ENCODE measurements at places on chromosomes 2 and 18.
A peak's percentile ranks its signal among the peaks of the same experiment; 100 is the strongest.

DNA sequence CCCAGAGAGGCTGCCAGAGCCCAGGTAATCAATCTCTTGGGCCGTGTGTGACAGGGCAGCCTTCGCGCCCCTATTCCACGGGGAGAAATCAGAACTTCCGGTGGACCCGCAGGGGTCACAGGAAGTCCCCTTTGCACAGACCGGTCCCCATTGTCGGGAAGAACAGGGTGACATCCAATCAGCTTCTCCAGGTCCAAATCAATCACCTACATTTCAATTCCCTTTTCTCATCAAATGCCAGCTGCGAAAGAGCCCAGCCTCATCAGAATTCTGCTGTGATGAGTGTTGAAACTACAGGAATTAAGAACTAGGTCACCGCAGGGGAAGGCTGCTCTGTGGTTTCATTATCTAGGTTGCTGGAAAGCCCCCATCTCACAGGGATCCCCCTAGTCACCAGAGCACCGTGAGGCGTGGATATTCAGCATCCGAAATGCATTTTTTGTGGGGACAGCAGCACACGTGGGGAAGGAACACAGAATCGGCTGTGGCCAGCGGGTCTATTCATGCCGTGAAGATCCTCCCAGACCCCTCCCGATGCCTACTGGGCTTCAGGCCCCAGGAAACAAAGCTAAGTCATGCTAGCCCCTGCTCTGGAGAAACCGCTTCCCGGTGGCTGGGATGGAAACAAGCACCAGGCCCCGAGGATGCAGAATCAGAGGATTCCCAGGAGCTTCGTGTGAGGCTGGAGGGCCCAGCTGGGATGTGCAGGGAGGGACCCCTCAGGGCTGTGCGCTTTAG, 193.7 kb upstream of the ID2 start:
- DNase-seq = no peak

- no peak for DNase-seq
Observed at GRCh38 chr2:26710743-26711456, 18.4 kb downstream of the KCNK3 start.

GRCh38 chr18:23995180-23995579, 19.4 kb upstream of the TTC39C start:
- no peak for DNase-seq

DNA sequence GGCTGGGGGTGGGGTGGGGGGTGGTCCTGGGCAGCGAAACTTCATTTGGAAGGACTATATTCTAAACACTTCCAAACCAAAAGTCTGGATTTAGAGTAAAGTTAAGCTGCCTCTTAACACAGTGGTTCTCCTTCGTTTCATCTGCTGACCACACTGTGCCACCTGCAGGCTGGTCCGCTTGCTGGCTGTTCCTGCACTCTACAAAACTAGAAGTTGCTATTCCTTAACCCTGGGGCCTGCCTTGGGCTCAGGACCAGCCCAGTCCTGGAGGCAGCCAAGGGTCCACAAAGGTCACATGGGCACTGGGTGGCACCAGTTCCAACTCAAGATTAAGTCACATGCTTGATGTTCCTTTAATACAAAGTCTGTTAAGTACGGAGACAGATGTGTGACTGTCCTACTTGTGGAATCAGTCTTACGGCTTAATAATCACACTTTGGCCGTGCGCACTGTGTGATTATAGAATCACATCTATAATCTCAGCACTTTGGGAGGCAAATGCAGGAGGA, 195.4 kb downstream of the FAM210A start:
- peak; percentile 9 for DNase-seq

GRCh38 chr2:215032153-215032552, 106.3 kb downstream of the ABCA12 start:
- DNase-seq = no peak

DNA sequence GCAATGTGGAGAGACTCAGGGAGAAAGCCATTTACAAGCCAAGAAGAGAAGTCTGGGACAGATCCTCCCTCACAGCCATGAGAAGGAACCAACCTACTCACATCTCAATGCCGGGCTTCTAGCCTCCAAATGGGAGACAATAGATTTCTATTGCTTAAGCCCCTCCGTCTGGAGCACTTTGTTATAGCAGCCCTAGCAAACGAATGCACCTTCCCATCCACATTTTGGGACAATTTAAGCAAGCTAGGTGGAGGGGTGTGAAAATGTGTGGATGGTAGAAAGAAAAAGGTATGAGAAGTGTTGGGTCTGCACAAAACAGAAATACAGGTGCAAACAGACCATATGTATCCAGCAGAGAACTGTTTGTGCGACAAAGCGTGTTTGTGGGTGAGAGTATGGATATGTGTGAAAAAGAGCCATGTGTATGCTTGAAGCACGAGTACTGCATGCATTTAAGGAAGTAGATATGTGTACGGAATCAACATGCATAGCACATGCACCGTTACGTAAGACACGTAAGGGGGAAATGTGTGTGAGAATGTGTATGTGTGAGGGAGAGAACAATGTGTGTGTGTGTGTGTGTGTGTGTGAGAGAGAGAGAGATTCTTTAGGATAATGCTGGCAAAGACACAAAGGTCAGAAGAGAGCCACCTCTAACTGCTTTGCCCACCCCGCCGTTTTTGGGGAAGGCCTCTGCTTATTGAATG, 13.1 kb upstream of the E2F6 start:
- DNase-seq = no peak

- no peak for DNase-seq
Observed at GRCh38 chr2:134133622-134134312, 120.1 kb upstream of the MGAT5 start.

DNA sequence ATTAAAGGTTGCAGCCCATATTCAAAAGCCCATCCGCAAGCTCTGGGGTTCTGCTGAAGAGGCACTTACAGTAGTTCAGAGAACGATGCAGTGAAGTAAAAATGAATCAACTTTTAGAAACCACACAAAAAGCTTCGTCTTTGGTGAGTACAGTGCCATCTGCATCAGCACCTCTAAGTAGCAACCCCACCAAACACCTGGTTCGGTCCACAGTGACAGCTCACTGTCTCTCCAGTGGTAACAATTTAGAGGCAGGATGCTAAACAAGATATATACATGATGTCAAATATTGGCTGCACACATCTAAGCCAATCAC, 275.4 kb upstream of the TCF4 start:
- DNase-seq = no peak

DNA sequence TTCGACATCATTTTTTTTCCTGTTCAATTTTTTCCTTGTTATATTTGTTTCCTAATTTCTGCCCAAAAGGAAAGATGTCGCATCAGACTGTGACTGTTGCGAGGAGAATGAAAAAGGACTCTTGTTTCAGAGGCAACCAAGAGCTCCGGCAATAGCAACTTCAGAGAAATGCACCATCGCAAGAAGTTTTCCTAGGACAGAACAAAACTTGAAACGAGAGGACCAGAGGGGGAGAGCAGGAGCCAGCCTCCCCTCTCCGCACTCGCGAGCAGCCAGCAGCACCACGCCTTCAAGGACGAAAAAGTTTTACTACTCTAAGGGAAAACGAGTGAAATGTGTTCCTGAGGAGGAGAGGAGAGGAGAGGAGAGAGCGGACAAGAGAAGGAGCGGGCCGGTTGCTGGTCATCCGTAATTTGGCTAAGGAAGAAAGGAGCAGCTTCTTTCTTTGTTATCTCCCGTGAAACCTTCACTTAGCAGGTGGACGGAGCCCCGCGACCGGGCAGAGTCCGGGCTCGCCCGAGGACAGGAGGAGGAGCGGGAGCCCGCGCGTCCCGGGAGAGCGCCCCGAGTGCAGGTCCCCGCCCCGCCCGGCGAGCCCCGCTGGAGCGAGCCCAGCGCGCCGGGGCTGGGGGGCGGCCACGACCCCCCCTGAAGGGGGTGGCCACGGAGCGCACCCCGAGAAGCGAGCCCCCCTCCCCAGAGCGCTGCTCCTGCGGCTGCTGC, 744 bp downstream of the POU3F3 start:
- no peak for DNase-seq

DNA sequence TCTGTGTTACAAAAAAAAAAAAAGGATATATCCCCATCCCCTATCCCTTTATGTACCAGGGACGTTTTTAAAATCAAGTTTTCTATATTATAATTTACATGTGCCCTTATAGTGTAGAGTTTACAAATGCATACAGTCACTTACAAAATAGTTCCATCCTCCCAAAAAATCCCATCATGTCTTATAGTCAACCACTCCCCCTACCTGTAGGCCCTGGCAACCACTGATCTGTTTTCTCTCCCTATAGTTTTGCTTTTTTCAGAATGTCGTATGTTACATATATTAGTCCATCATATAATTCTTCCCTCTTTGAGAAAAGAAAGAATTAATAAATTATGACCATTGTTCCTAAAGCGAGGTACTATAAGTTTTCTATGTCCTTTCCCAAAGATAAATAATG, 17.8 kb downstream of the CFAP210 start:
- no peak for DNase-seq

DNA sequence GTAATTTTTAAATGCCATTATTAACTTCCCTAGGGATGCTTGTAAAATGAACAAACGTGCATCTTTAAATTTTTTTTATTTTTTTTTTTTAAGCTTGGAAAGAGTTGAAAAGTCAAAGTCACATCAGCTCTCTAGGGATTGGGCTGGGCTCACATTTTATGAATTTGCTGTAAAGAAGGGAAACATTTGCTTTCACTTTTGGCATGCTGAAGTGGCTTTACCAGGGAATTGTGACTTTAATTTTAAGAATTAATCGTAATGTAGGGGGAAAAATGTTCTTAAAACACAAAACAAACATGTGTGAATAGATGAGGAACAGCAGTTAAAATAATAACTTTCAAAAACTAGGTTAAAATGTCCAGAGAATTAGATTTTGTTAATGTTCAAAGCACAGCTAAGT, 123.0 kb downstream of the AGAP1 start:
- no peak for DNase-seq

GRCh38 chr2:134782792-134783191, 55.6 kb upstream of the ACMSD start:
- DNase-seq = peak; percentile 4

- no peak for DNase-seq
Observed at GRCh38 chr2:168722592-168722991, 79.8 kb upstream of the NOSTRIN start.

DNA sequence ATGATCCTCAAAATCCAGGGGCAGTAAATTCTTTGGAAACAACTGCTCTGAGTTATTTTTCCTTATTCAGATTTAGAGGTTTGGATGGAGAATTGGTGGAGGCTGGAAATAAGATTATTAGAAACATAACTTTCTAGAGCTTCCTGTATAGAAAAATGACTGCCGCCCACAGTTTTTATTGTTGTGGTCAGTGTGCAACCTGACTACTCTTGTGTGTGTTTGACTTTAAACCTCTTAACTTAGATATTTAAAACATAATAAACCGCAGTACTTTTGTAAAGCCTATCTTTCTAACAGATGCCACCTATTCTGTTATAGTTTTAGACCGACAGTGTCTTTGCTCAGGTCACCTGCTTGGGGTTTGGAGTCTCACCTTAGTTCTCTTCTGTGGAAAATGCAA, 115.4 kb upstream of the BCL2L11 start:
- no peak for DNase-seq

- peak; percentile 64 for DNase-seq
Observed at GRCh38 chr2:85318222-85319074, 9.3 kb downstream of the TGOLN2 start.

DNA sequence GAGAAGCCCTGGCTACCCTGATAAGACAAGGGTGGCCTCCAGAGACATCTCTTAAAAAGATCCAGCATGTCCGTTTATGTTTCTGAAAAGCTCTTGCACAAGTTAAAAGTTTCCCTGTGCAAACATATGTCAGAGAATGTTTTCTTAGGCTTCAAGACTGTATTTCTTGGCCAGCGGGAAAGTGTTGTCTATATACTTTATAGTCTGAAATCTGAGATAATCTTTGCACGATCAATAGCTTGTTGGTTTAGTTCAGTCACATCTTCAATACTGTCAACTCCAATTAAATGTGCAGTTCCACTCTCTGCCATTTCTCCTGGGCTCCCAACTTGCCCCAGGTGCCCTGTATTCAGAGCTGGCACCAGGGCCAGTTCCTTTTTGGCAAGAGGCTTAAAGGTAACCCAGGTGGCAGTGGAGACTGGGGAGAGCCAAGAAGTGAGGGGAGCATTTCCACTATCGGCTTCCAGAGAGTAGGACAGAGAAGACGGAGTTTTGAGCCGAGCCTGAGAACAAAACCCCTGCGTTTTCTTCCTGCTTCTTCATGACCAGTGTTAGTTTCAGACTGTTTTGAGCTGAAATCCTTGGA, 64.4 kb downstream of the ACOXL start:
- DNase-seq = no peak

GRCh38 chr2:176174382-176174823, 14.1 kb upstream of the HOXD1 start:
- DNase-seq = no peak

DNA sequence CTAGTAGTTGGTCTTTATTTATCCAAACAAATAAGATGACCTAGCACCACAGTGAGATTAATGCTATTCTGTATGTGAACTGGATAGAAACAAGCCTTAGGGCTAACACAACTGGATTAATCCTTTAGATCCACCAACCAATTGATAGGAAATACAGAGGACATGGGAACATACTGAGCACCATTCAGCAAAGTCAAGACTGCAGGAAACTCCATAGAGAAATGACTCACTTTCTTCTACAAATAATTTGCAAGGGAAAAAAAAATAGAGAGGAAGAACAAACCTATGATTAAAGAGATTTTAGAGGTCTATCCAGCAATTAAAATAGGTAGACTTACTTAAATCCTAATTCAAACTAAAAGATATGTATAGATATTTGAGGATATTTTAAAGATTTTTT, 23.9 kb downstream of the WDFY1 start:
- no peak for DNase-seq

GRCh38 chr2:207423886-207424285, 105.9 kb upstream of the CREB1 start:
- DNase-seq = peak; percentile 84

DNA sequence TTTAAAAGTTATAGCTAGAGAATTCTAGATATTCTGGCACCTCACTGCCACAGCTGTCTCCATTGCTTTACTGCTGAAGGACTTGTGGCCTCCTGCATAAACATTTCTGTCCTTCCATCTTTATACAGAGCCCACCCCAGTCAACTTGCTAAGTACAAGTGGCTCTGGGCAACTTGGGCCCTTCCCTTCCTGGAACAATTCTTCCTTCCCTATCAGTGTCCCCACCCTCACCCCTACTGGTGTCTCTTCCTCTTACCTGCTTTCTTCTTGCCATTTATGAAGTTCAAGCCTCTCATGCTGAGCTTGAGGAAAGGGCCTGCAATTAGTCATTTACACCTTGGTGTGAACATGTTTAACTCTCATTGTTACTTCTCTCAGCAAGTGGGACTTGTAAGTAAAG, 45.0 kb downstream of the ARHGAP25 start:
- DNase-seq = no peak

DNA sequence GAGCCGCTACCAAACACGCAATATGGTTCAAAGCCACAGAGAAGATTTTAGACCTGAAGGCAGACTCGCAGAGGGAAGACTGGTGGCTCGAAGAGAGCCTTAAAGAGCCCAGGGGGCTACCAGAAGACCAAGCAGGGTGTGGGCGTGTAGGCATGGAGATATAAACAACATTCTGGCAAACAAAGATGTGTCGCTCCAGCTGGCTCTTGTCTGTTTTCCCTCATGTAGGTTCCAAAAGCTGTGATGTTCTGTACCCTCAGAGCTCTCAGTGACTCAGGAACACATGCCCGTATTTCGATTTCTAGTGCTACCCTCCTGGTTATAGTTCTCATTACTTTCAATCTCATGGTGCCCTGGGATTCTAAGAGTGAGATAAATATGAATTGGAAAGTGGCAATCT, 44.5 kb downstream of the DOCK10 start:
- DNase-seq = no peak

- no peak for DNase-seq
Observed at GRCh38 chr18:42287047-42287446, 332.0 kb downstream of the PIK3C3 start.

- DNase-seq = peak; percentile 79
Observed at GRCh38 chr2:34105006-34105767, 506.1 kb upstream of the FAM98A start.
